ENCODE measurements at places on chromosomes 6 and 20.

DNA sequence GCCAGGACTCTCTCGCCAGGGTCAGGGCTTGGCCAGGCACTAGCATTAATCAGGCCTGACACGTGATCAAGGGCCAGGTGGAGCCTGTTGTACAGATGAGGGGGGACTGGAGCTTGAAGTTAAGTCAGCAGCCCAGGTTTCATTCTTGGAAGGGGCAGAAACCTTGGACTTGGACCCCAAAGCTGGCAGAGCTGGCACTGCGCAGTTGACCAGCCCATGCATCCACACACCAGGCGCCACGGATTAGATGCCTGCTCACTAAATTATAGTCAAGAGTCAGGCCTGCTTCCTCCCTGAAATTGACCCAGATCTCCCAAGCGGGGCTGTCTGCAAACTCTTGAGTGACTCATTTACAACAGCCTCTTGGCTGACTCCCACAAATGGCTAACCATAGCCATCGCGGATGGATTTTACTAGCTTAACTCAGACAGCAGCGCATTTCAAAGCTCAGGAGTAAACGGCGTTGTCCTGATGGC is 4.1 kb upstream of the TAF4 start:
- DNase-seq = no peak

DNA sequence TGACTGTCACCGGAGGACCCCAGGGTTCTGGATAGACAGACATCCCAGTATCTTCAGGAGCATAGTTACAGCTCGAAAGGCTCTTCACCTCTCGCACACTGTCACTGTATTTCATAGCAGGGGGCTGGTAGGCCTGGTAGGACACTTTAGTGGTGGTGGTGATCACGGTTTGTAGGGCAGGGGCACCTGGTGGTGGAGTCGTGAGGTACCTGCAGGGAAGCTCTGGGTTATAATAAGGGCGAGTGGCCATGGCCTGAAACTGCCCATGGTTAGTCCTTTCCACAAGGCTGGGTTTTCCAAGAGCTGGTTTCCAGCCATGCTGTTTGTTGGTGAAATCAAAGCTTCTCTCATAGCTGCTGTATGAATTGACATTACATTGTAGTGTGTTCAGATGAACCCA is 7.6 kb downstream of the GCM2 start:
- DNase-seq = no peak

- no peak for DNase-seq
These were observed 65.5 kb upstream of the SLC4A11 start for GRCh38 chr20:3304456-3304855.

- DNase-seq = no peak
These were observed 42.8 kb upstream of the FAM50B start for GRCh38 chr6:3806169-3806922.
